Activated naive CD8-positive, alpha-beta T cell treated with anti-CD3 and anti-CD28 coated beads for 36 hours (primary cell): ENCODE measurements at places on chromosomes 7 and 10. TPM values are rescaled to one million over a fixed set of nuclear protein-coding genes. Genes with fewer than 3 reads are reported as not detected.

- peak overlapping the region; percentile 96 for H3K27ac ChIP-seq
- H3K4me1 ChIP-seq = peaks cover 40% of the 10 kb centered on the region
- H3K36me3 ChIP-seq = peaks cover 26% of the 10 kb centered on the region
- peak overlapping the region; percentile 98 for H3K4me3 ChIP-seq
- DNase-seq = no peak
These were observed 476 bp upstream of the ZFYVE27 start for GRCh38 chr10:97736403-97736901.

DNA sequence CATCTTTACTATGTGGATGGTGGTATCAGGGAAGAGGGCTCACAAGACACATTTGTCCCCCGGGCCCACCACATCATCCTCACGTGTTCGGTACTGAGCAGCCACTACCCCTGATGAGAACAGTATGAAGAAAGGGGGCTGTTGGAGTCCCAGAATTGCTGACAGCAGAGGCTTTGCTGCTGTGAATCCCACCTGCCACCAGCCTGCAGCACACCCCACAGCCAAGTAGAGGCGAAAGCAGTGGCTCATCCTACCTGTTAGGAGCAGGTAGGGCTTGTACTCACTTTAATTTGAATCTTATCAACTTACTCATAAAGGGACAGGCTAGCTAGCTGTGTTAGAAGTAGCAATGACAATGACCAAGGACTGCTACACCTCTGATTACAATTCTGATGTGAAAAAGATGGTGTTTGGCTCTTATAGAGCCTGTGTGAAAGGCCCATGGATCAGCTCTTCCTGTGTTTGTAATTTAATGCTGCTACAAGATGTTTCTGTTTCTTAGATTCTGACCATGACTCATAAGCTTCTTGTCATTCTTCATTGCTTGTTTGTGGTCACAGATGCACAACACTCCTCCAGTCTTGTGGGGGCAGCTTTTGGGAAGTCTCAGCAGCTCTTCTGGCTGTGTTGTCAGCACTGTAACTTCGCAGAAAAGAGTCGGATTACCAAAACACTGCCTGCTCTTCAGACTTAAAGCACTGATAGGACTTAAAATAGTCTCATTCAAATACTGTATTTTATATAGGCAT, 9.1 kb upstream of the CSGALNACT2 start:
- H3K36me3 ChIP-seq = no peaks in the 10 kb centered on the region
- no peak for DNase-seq

DNA sequence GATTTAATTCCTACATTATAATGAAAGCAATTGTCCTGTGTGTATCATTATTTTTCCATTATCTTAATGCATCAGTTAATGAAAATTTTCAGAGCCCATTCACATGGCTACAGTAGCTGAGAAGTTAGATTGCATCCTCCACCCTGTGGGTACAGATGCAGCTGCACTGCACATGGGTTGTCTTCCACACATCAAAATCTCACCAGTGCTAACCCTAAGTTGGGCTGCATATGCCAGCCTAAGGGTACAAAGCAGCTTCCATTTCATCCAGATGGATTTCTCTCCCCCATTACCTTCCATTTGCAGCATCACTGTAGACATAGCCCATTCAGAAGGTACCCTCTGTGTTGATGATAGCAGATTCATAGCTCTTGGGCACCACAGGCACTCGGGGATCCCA, 74.7 kb upstream of the WDR11 start:
- H3K27ac ChIP-seq = no peak overlapping the region
- H3K4me1 ChIP-seq = no peaks in the 10 kb centered on the region
- DNase-seq = no peak
- no peak overlapping the region for H3K4me3 ChIP-seq
- H3K27me3 ChIP-seq = no peaks in the 10 kb centered on the region

GRCh38 chr7:74002474-74003017, 25.4 kb upstream of the ELN start:
- H3K27ac ChIP-seq = no peak overlapping the region
- peaks cover 6% of the 10 kb centered on the region for H3K4me1 ChIP-seq
- H3K27me3 ChIP-seq = peaks cover 9% of the 10 kb centered on the region
- no peaks in the 10 kb centered on the region for H3K36me3 ChIP-seq
- DNase-seq = no peak

The ARMC3 gene
- not detected for total RNA-seq

The BEND7 gene
- not detected for total RNA-seq

The HOXA9 gene
- not detected for total RNA-seq

The SPDYE11 gene
- total RNA-seq = not detected

The CALHM1 gene
- not detected for total RNA-seq
